Neural progenitor cell (in vitro differentiated cells): ENCODE measurements at places on chromosomes 5 and 9. TPM values are rescaled to one million over a fixed set of nuclear protein-coding genes. Genes with fewer than 3 reads are reported as not detected.
A peak's percentile ranks its signal among the peaks of the same experiment; 100 is the strongest.

EPB41L4B gene
- total RNA-seq, result 5.0 and 6.2 TPM in 2 replicates

DNA sequence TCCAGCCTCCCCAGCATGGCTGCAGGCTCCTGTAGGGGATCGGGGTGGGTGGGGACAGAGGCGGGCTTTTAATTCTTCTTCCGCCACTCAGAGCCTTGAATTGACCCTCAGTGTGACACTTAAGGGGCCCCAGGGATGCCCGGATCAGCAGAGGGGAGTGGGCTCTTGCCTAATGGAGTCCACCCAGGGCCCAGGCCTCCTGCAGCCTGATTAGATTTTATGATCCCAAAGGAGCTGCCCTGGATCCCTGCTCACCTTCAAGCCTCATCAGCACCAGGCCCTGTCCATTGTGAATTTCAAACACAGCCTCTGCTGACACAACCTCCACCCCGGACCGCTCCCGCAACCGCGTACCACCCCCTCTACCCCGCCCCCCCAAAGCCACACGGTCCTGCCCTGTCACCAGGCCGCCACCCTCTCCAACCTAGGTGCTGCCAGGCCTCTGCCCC is 214.1 kb upstream of the IER5L start:
- H3K27ac ChIP-seq, result no peak overlapping the region
- DNase-seq, result no peak
- no peaks in the 10 kb centered on the region for H3K36me3 ChIP-seq
- H3K4me3 ChIP-seq, result no peak overlapping the region
- peaks cover 4% of the 10 kb centered on the region for H3K4me1 ChIP-seq
- peaks cover 5% of the 10 kb centered on the region for H3K27me3 ChIP-seq

GRCh38 chr5:61951295-61951694 is 354.7 kb upstream of the KIF2A start:
- H3K4me3 ChIP-seq, result no peak overlapping the region
- H3K36me3 ChIP-seq, result no peaks in the 10 kb centered on the region
- no peaks in the 10 kb centered on the region for H3K27me3 ChIP-seq

- H3K27ac ChIP-seq, result peak overlapping the region; percentile 83
- H3K27me3 ChIP-seq, result no peaks in the 10 kb centered on the region
- peaks cover 36% of the 10 kb centered on the region for H3K4me1 ChIP-seq
- peak; percentile 43 for DNase-seq
- H3K4me3 ChIP-seq, result no peak overlapping the region
- H3K36me3 ChIP-seq, result no peaks in the 10 kb centered on the region
Observed at GRCh38 chr5:173554989-173555705, 61.3 kb downstream of the BOD1 start.

GRCh38 chr5:73066466-73066865 is 53.9 kb upstream of the TMEM171 start:
- no peaks in the 10 kb centered on the region for H3K4me1 ChIP-seq
- DNase-seq, result no peak
- H3K27me3 ChIP-seq, result no peaks in the 10 kb centered on the region
- H3K27ac ChIP-seq, result no peak overlapping the region

DNA sequence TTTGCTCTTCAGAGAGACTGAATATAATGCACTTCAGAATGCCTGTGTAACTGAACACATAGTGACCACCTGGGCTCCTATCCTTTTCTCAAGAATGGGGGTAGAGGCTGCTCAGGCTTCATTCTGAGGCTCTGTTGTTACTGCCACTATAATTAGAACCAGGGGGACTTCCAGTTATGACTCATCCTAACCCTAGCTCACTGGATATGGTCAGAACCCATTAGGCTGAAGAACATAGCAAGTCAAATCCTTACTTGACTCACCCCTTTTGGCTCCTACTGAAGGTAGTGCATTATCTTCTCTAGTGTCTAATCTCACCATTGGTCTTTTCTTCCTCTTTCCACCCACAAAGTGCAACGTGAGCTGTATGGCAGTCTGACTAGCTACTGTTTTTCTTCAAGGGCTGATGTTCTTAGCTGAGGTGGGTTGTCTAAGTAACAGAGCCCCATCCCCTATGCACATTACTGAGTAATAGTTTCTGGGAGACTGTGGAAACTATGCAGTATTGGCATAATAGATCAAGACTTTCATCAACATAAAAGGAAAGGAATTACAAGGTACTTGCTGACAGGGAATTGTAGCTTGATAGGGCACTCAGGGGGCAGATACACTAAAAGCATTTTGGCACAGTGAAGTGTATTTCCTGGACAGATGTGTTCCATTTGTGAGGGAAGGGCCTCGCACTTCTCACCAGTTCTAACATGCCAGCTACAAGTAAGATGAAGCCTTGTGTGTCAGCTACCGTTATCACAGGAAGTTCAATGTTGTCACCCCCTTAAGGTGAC is 431.0 kb upstream of the MEF2C start:
- no peak for DNase-seq
- H3K4me3 ChIP-seq, result no peak overlapping the region
- H3K27me3 ChIP-seq, result no peaks in the 10 kb centered on the region
- H3K36me3 ChIP-seq, result no peaks in the 10 kb centered on the region

DNA sequence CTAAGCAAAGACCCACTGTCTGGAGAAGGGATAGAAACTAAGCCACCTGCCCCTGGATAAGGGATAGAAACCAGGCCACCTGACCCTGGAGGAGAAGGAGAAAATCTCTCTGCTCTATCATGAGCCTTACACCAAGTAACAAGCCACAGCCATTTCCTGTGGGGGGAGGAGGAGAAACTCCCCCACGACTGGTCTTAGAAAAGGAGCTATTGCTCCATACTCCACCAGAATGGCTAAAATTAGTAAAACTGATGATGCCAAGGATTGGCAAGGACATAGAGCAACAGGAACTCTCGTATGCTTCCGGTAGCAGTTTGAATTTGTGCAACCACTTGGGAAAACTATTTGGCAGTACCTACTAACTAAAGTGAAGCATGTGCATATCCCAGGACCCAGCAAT is 70.8 kb downstream of the ACTL7B start:
- H3K4me1 ChIP-seq, result peaks cover 60% of the 10 kb centered on the region
- no peak overlapping the region for H3K27ac ChIP-seq
- DNase-seq, result no peak
- H3K4me3 ChIP-seq, result no peak overlapping the region
- no peaks in the 10 kb centered on the region for H3K27me3 ChIP-seq
- no peaks in the 10 kb centered on the region for H3K36me3 ChIP-seq

PRR7 gene
- total RNA-seq, result 4.5 and 31.7 TPM in 2 replicates

DNA sequence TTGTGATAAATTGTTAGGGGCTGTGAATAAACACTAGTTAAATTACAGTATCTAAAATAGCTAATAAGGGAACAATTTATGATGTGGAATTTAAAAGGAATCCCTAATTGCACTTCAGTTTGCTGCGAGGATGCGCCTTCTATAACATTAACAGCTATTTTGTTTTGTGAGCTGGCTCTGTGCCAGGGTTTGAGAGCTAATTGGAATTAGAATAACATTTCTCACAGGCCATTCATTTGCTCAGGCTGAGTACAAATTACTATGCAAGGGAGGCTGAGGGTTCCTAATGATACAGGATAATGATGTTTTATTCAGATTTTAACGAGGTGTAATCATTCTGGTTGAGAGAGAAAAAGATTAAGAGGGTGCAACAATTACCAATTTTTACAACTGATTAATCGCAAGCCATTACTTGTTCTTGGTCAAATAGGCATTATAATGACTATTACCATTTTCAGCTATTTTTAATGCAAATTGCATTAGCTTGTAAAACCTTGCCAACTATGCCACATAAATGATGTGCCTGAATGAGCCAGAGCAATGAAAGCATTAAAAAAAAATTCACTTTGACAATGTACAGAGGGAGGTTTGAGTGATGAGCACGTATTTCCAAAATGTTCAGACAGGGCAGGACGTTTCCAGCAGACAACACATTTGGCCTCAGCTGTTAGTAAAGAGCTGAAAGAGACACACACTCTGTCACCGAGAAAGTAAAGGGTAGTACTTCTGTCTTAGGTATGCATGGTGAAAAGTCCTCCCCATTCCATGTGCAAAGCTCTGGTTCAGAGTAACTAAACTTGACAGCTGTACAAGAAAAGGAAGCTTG is 576.5 kb downstream of the TLE1 start:
- H3K4me3 ChIP-seq, result no peak overlapping the region
- no peaks in the 10 kb centered on the region for H3K27me3 ChIP-seq
- H3K36me3 ChIP-seq, result no peaks in the 10 kb centered on the region
- no peak overlapping the region for H3K27ac ChIP-seq
- peak; percentile 58 for DNase-seq
- peaks cover 27% of the 10 kb centered on the region for H3K4me1 ChIP-seq

DNA sequence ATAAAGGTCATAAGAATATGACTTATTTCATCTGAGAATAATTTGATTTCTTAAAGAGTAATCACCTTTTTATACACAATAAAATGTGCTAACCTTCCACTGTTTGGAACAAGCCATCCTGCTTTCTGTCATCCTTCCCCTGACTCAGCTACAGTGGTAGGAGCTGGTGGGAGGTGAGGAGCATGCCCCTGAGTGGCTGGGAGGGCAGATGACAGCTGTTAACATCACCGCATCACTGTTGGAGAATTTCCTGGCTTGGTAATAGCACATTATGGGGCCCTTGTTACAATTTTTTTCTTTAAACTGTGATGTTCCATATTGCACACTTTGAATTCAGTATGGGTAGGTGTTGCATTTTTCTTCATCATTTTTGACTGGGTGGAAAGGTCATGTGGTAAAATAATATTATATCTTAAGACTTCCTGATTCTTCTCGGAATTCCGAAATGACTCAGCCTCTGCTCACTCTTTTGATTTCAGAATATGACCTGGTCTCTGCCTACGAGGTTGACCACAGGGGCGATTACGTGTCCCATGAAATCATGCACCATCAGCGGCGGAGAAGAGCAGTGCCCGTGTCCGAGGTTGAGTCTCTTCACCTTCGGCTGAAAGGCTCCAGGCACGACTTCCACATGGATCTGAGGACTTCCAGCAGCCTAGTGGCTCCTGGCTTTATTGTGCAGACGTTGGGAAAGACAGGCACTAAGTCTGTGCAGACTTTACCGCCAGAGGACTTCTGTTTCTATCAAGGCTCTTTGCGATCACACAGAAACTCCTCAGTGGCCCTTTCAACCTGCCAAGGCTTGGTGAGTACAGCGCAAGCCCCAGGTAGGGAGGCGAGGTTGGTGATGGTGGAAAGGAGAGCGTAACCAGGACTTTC is 5.8 kb downstream of the ADAMTS16 start:
- H3K36me3 ChIP-seq, result no peaks in the 10 kb centered on the region
- no peak overlapping the region for H3K4me3 ChIP-seq
- no peak overlapping the region for H3K27ac ChIP-seq
- peaks cover 8% of the 10 kb centered on the region for H3K27me3 ChIP-seq
- peaks cover 4% of the 10 kb centered on the region for H3K4me1 ChIP-seq

DNA sequence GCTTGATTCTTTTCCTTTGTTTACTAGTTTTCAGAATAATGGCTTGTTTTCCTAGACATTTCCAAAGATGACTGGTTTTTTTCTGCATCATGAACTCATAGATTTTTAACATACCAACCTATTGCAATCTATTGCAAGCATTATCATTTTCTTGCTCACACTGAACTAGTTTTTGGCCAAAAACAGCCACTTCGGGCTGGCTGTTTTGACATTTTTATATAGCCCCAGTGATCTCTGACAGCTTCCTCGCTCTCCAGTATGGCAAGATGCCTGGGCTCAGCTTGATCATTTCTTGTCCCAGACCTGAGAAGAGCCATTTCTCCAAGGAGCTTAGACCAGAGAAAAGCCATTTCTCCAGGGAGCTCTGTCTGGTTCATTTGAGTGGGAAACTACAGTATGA is 94.3 kb upstream of the MAMDC2 start:
- no peaks in the 10 kb centered on the region for H3K27me3 ChIP-seq
- DNase-seq, result no peak
- H3K27ac ChIP-seq, result no peak overlapping the region
- H3K4me3 ChIP-seq, result no peak overlapping the region

DNA sequence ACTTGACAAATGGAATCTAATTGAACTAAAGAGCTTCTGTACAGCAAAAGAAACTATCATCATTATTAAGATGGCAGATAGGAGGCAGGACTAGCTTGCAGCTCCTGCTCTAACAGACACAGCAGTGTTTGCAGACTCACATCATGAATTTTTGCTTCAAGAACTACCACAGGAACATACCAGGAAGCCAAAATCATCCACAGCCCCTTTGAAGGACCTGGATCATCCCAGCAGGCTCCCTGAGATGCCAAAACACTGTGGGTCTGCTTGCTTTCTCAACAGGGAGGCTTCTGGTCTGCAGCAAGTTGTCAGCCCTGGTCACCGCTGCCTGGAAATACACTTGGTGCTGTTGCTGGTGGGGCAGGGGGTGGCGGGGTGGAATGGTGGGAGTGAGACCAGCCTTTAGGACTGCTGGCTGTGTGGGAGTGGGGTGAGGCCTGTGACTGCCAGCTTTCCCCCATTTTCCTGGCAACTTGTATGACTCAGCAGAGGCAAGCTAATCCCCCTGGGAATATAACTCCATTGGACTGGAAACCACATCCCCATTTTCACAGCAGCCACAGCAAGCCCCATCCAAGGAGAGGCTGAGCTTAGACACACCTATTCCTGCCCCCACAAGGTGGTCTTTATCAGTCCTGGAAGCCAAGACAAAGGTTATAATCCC is 533.8 kb upstream of the CYLC2 start:
- no peak overlapping the region for H3K4me3 ChIP-seq
- no peaks in the 10 kb centered on the region for H3K4me1 ChIP-seq
- no peak overlapping the region for H3K27ac ChIP-seq
- DNase-seq, result no peak

CMYA5 gene
- total RNA-seq, result 1.4 and 3.5 TPM in 2 replicates

DNA sequence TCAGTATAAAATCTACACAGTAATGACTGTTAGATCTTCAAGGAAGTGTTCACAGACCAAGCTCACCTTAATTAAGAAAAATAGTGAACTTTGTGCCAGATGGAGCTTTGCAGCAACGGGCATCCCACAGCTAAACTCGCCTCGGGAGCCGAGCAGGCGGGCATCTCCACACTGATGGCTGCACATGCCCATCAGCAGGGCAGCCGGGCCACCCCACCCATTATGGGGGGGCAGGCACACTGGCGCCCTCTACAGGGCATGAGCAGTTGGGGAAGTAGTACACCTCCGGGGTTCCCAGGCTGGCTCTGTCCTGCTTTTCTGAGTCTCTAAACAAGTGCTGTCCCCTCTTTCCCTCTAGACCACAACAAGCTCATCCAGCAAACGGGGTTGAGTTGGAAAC is 21.6 kb downstream of the ANKS6 start:
- peak; percentile 46 for DNase-seq
- H3K27me3 ChIP-seq, result no peaks in the 10 kb centered on the region
- no peaks in the 10 kb centered on the region for H3K36me3 ChIP-seq
- no peak overlapping the region for H3K4me3 ChIP-seq
- no peaks in the 10 kb centered on the region for H3K4me1 ChIP-seq

ALDH7A1 gene
- 112 and 128 TPM in 2 replicates for total RNA-seq

- H3K27ac ChIP-seq, result no peak overlapping the region
- H3K4me3 ChIP-seq, result no peak overlapping the region
- no peaks in the 10 kb centered on the region for H3K36me3 ChIP-seq
- H3K27me3 ChIP-seq, result no peaks in the 10 kb centered on the region
Observed at GRCh38 chr9:17799369-17799768, 220.5 kb downstream of the SH3GL2 start.

DNA sequence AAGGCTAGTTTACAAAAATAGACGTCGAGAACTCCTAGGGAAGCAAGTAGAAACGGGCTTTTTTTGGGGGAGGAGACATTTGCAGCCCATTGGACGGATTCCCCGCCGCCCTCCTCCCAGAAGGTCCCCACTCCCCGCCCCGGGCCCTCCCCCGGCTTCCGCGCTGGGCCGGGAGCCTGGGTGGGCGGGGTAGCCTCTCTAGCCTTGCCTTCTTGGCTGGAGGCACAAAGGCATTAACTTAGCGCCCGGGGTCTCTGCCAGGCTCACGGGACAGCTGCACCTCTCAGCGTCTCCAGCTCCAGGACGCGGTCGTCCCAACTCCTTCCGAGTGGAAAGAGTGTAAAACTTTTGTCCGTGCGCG is at the start of gene DMRTA1:
Gene DMRTA1, plus strand, starts transcription at position 236 of the 361 bp plus-strand sequence. CDS start 242 bp downstream, outside the sequence.
- H3K27ac ChIP-seq, result no peak within 1 kb of the TSS
- H3K4me1 ChIP-seq, result peaks cover 27% of the 10 kb centered on the region
- peaks cover 36% of the 10 kb centered on the region for H3K27me3 ChIP-seq
- no peaks in the 10 kb centered on the region for H3K36me3 ChIP-seq
- DNase-seq, result peak; percentile 88
- H3K4me3 ChIP-seq, result peak within 1 kb of the TSS; percentile 67
